ENCODE measurements at places on chromosomes 6 and 20.

DNA sequence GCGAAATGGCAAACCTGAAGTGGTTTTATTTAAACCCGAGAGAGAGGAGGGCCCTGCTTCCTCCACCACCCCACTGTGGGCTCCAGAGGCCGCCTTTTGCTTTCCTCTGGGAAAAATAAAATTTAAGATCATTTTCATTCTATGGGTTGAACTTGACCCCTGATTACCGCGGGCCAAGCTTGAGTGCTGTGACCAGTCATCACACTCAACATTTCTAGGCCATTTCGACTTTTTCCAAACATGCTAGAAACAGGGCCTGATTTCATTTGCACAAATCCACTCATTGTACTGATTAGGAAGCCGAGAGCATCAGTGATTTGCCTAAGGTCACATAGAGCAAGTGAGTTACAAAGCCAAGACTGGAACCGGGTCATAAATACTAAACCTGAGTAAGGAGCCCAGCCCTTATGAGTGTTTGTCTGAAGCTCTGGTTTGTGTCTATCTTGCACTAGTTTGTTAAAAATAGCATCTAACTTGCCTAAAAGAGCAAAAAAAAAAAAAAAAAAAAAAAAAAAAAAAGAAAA, 179.7 kb downstream of the DLL1 start:
- no peak for DNase-seq

GRCh38 chr6:116405652-116406356, 35.1 kb downstream of the DSE start:
- DNase-seq: no peak

- DNase-seq: no peak
These were observed 84.3 kb upstream of the TMEM181 start for GRCh38 chr6:158475344-158476302.

- DNase-seq: no peak
These were observed 150.0 kb upstream of the AHI1 start for GRCh38 chr6:135647521-135647920.

DNA sequence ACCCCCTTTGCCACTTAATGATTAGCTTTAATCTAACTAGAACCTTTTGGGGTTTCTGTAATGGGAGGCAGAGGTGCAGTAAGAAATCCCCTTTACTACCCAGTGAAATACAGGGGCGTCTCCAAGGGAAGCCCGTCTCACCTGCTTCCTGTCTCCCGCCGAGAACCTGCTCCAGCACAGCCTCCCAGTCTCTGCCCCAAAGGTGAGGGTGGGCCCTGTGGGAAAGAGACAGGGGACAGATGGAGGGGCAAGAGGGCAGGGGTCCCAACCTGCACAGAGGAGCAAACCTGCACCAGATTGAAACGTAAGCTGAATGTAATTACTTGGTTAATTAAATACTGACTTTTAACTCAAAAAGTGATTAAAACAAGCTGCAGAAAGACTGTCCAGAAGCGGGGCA, 474.2 kb upstream of the SULF2 start:
- no peak for DNase-seq

- DNase-seq: no peak
These were observed 179.5 kb upstream of the AKAP12 start for GRCh38 chr6:151060096-151060765.

DNA sequence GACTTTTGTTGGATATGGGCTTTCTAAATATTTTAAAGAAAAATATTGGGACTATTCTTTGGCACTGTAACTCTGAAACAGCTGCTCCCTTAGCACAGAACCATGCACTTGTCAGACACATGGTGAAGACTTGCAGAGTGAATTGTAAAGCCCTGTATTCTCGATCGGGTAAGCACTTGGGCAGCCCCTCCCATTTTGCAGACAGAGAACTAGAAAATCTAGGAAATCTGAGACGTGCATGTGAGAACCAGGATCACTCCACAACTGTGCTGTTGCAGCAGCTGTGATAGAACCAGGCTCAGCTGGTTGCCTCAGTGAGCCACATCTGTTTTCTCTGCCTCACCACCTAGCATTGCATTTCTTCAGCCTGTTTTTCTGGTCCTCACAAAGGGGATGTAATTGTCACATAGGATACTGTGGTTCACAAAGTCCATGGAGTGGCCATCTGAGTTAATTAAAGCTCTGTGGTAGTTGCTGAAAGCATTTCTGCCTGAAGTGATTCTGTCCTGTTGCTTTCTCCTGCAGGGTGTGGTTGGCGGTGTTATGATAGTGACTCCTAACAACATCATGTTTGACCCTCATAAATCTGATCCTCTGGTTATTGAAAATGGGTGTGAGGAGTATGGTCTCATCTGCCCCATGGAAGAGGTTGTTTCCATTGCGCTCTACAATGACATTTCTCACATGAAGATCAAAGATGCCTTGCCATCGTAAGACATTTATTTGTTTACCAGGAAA, 71.8 kb upstream of the HINT3 start:
- DNase-seq: no peak

DNA sequence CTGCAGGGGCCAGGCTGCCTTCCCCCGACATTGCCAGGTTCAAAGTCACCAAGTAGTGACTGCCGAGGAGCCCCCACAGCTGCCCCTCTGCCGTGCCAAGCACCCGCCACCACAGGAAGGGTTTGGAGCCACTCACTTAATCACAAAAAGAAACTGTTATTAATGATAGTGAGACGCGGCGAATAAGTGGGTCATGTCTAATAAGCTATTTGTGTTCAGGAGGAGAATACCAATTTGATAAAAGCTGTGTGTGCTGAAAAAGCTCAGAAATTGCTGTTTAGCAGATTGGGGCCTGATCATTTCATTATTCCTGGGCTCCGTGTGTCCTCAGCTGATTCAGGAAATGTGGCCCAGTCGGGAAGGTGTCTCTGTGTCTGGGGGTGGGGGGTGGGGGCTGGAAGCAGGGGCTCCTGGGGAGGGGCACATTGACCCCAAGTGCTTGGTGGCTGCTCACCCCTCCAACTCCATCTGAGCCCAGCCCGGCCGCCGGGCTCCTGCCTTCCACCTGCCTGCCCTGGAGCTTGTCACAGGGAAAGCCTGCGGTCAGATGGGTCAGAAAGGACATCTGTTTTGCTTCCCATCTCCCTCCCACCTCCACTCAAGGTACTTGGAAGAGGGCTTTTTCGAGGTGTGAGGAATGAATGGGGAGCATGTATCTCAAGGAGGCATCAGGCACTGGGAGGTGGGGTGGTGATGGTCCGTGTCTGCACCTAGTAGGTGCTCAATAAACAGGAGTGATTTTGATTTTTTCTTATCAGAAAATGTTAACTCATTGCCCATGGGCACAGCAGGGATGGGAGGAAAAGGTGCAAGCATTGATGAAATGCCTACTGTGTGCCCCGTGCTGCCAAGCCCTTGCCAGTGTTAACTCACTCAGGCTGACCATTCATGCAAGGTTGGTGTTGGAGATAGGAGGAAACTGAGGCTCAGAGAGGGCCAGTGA, 3.0 kb downstream of the VSTM2L start:
- DNase-seq: no peak

DNA sequence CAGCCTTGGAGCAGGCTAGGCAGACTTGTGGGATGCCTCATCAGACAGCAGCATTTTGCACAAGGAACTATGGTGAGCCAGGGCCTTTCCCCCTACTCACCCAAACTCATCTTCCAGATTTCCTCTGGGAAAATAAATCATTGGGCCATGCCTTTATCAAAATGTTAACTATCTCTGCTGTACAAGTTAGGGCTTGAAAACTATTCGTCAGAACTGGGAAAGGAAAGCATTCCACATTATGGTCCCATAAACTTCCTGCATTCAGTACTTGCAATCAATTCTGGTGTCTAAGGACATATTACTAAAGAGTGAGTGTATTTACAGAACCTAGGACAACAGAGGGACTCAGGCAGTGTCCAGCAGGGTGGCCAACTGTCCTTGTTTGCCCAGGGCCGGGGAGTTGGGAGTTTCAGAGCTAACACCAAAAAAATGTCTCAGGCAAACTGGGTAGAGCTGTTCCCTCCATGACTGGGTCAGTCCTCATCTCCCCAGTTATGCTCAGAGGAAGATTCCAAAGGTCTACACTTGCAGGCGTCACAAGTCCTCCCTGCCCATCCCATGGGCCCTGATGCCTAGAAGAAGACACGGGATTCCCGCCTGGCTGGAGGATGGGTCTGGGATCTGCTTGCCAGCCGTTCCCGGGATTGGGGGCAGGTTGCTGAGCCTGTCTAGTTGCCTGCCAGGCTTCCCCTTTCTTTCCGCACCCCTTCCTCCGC, 72.2 kb downstream of the SLC22A3 start:
- DNase-seq: no peak

DNA sequence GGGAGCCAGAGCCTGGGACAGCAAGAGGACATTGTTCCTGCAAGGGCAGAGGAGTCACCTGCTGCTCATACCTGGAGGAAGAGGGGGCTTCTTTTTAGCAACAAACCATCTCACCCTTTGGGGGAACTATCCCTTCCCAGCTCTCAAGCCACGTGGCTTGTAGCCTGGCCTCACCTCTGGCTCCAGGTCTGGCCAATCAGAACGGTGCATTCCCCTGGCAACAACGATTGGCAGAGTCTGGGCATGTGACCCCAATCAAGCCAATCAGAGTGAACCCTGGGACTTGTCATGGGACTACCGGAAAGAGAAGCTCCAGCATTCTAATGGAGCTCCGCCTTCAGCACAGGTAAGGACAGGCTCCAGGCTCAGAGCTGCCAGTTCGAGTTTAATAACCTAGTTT, 33.6 kb downstream of the KCNB1 start:
- no peak for DNase-seq

GRCh38 chr6:37480118-37480736, 19.5 kb downstream of the CCDC167 start:
- no peak for DNase-seq

DNA sequence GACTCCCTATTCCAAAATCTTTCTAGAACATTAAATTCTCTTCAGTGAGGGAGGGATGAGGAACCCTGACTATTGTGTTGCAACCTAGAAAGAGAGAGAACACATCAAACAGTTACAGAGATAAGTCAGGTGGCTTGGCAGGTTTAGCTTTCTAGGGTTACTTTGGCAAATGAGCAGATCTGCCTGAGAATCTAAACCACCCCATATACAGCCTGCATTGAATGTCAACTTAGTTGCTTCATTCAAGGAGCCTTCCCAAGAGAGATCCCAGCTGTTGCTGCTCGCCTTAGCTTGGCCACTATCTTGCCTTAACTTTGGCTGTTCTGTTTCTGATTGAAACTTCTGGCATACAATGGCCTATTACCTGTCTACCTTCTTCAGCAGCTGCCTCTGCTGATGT, 74.7 kb upstream of the TCF21 start:
- DNase-seq: no peak

DNA sequence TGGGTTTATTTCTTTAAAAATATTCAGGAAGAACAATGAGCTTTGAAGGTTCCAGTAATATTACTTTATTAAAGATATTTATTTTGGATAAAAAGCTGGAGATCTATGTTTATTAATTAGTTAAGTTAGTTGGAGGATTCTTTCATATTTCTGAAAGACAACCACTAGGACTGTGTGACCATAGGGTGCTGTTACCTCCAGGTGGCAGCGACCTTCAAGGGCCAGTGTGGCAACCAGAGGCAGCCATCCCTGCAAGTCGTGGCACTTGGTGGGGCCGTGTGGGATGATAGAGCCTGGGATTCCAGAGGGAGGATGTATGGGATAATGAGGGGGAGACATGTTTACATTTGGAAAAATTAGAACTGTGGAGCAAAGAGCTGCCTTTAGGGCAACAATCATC, 95.5 kb upstream of the SCP2D1 start:
- no peak for DNase-seq

DNA sequence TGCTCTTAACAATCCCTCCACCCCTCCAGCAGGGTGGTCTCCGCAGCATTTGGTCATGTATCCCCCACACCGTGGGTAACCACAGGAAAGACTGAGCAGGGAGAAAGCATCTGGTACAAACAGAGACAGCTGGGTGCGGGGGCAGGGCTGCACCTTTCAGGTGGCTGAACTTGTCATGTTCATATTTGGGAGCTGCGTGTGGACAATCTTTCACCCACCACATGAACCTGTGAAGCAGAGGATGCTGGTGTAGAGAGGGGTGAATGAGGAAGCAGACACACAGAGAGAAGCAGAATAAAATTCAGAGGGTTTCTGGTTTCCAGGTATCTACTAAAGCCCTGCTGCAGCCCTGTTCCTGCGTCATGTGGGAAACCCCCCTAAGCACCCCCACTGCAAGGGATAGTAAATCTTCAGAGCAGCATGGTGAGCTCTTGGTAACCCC, 8.9 kb downstream of the GFOD1 start:
- DNase-seq: no peak

DNA sequence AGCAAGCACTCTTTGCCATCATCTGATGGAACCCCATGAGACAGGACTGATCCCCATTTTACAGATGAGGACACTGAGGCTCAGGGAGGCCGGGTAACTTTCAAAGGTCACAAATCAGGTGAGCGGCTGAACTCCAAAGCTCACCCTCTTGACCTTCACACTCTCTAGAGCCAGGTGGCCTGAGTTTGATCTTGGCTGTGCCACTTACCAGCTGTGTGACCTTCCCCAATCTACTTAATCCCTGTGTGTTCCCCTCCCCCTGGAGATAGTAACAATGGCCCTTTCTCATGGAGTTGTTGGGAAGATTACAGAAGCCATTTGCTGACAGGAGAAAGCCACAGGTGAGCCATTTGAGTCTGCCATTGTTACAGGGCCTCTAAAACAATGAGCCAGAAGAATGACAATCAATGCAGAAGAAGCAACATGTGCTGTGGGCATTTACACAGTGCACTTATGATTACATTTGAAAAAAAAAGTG, 34.5 kb downstream of the BMP7 start:
- DNase-seq: no peak

DNA sequence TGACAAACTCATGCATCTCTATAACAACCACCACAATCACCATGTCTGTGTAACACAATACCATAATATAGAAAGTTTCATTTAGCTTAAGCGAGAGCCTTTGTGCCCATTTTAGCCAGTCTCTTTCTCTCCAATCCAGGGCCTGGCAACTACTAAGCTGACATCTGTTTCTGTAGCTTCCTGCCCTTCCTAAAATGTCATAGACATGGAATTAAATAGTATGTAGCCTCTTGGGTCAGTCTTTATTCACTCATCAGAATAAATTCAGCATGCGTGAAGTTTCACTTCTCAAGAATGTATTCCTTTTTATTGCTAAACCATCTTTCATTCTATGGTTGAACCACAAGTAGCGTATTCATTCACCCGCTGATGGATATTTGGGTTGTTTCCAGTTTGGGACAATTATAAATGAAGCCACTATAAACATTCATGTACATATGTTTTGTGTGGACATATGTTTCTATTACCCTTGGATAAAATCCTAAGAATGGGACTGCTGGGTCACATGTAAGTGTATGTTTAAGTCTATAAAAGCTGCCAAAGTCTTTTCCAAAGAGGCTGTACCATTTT, 1.7 kb upstream of the TREM2 start:
- DNase-seq: no peak

- no peak for DNase-seq
These were observed 2.2 kb downstream of the NT5DC1 start for GRCh38 chr6:116102873-116103272.

GRCh38 chr6:81589465-81590313, 162.8 kb downstream of the TENT5A start:
- DNase-seq: no peak

Data from memory B cell (primary cell).